ENCODE measurements at places on chromosomes 5 and 9.

GRCh38 chr9:134272302-134273023 is 53.8 kb upstream of the RXRA start:
- no peak for DNase-seq

- no peak for DNase-seq
Observed at GRCh38 chr9:76738402-76738801, 25.8 kb upstream of the PCA3 start.

DNA sequence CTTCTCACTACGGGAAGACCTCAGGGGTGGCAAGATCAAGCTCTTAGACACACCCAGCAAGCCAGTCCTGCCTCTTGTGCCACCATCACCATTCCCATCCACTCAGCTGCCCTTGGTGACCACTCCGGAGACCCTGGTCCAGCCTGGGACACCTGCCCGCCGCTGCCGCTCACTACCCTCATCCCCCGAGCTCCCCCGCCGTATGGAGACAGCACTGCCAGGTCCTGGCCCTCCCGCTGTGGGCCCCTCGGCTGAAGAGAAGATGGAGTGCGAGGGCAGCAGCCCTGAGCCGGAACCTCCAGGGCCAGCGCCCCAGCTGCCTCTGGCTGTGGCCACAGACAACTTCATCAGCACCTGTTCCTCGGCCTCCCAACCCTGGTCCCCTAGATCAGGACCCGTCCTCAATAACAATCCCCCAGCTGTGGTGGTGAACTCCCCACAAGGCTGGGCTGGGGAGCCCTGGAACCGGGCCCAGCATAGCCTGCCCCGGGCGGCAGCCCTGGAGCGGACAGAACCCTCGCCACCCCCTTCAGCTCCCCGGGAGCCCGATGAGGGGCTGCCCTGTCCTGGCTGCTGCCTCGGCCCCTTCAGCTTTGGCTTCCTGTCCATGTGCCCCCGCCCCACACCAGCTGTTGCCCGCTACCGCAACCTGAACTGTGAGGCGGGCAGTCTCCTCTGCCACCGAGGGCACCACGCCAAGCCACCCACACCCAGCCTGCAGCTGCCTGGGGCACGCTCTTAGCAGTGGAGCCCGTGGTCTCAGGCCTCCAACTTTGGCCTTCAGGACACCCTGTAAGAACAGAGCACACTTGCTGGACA is 4.1 kb downstream of the TESK1 start:
- DNase-seq: no peak

GRCh38 chr5:102799017-102799416 is 43.9 kb downstream of the PAM start:
- no peak for DNase-seq

DNA sequence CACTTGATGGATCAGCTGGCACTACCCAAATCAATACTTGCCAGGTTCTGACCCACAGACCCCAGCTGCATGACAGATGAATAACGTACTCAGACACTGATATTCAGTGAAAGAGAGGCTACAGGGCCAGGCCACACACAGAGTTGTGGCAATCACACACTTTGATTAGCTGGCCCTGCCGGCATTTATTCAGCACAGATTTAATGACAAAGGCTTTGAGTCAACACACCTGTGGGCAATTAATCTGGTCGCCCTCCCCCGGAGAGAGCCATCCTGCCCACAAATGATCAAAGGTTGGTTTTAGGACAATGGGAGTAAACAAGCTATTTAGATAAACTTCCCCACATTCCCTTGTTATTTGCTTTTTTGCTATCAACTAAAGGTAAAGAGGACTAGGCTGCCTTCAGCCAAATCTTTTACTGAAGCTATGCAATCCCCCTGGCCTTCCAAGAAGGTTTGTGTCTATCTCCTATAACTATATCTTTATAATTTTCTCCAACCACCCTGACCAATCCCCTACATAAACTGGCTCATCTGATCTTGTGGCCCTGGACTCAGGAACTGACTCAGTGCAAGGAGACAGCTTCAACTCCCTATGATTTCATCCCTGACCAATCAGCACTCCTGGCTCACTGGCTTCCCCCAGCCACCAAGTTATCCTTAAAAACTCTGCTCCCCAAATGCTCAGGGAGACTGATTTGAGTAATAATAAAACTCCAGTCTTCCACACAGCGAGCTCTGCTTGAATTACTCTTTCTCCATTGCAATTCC is 12.7 kb upstream of the TRIM32 start:
- no peak for DNase-seq

DNA sequence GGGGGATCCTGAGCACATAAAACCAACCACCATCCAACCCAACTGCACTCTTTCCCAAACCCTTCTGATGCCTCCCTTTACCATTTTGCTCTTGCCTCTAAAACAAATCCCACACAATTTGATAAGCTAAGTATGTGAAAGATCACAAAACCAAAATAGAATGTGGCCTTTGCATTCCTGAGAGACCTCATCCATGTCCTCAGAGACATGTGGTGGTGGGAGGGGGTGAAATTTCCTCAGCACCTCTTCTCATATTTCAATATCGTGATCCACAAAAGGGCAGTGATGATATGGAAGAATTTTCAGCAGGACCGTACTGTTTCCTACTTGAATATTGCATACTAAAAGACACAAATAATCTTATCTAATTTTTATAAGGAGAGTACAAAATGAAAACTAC is 423.3 kb downstream of the TLE1 start:
- DNase-seq: no peak

- no peak for DNase-seq
Observed at GRCh38 chr5:57194653-57195052, 20.8 kb downstream of the GPBP1 start.
